ENCODE measurements at places on chromosomes 3 and 15. TPM values are rescaled to one million over a fixed set of nuclear protein-coding genes. Genes with fewer than 3 reads are reported as not detected.

GRCh38 chr3:160883373-160883772 is 127.3 kb downstream of the PPM1L start:
- DNase-seq: no peak

- DNase-seq: no peak
Observed at GRCh38 chr3:132616780-132617179, 19.7 kb downstream of the ACKR4 start.

DNA sequence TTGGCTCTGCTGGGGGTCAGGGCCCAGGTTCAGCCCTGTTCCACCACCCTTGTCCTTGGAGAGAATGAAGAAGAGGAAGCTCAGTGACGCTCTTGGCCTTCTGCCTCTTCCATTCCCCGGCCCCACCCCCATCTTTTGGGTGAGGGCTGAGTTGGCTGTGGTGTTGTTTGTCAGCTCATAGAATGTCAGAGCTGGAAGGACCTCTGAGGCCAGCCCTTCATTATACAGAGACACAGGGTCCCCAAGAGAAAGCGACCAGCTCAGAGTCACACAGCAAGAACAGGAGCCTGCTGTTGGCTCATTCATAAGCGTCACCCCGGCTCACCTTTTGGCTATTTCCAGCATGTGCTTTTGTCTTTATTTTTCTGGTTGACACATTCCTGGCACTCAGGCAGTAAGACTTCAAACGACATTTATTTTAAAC is 68.2 kb downstream of the AAGAB start:
- DNase-seq: no peak

The RPN1 gene
- 283 TPM for total RNA-seq

GRCh38 chr3:115503394-115503793 is 119.9 kb upstream of the GAP43 start:
- no peak for DNase-seq

The P2RY1 gene
- total RNA-seq: 1.4 TPM

GRCh38 chr3:31462050-31462569 is 70.6 kb upstream of the STT3B start:
- no peak for DNase-seq

DNA sequence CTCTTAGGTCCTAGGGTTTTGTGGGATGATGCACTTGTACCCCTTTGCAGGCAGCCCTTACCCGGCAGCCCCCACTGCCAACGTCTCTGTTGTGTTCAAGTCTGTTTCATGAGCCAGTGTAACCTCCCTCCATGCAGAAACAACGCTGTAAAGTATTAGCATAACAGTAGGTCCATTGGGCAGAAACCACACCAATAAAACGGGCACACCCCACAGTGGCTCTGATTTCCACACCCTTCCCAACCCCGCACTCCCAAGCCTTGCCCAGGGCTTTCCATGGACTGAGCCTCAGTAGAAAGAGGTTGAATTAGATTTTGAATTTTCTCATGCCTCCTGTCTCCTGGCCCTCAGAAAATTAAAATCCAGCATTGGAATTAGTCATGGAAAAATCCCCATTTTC is 124.5 kb downstream of the CACNA1D start:
- no peak for DNase-seq

DNA sequence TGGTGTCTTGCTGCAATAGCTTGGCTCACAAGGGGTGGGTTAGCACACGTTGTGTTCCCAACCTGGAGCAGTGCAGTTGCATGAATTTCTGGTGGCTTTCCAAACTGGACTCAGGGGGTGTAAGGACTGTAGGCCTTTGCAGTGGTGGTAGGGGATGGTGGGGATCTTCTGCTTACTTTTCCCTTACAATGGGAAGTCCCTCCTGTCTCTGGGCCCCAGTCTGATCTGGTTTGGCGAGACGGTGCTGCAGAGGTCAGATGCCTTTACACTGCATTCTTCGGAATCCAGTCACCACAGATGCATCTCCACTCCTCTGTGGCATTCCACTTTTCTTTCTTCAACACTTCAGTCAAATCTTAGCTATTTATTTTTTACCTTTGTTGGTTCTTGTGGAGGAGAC is 132.1 kb downstream of the DOCK3 start:
- peak; percentile 25 for DNase-seq

GRCh38 chr3:184691397-184692231 is 20.2 kb downstream of the MAGEF1 start:
- no peak for DNase-seq

- DNase-seq: peak; percentile 23
Observed at GRCh38 chr3:106176734-106177133, 307.9 kb upstream of the CBLB start.

GRCh38 chr15:31266712-31267111 is 59.9 kb upstream of the KLF13 start:
- DNase-seq: no peak

DNA sequence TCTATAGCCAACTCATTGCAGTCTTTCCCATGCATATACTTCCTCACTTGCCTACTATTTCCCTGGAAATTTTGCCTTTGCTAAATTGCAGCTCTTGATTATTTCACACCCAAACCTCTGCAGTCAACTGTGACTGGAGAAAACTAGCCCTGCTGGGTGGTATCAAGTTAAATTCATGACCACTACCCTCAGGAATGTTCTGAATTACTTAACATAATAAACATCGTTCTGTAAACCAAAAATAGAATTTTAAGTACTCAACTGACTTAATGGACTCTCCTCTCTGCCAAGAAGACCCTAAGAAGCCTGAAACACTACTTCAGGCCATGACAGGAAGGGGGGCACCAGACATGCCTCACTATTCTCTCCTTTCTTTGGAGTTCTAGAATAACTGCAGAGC is 1278.0 kb upstream of the GBE1 start:
- peak; percentile 59 for DNase-seq

GRCh38 chr3:129061888-129062834 is 1.6 kb downstream of the GP9 start:
- no peak for DNase-seq

DNA sequence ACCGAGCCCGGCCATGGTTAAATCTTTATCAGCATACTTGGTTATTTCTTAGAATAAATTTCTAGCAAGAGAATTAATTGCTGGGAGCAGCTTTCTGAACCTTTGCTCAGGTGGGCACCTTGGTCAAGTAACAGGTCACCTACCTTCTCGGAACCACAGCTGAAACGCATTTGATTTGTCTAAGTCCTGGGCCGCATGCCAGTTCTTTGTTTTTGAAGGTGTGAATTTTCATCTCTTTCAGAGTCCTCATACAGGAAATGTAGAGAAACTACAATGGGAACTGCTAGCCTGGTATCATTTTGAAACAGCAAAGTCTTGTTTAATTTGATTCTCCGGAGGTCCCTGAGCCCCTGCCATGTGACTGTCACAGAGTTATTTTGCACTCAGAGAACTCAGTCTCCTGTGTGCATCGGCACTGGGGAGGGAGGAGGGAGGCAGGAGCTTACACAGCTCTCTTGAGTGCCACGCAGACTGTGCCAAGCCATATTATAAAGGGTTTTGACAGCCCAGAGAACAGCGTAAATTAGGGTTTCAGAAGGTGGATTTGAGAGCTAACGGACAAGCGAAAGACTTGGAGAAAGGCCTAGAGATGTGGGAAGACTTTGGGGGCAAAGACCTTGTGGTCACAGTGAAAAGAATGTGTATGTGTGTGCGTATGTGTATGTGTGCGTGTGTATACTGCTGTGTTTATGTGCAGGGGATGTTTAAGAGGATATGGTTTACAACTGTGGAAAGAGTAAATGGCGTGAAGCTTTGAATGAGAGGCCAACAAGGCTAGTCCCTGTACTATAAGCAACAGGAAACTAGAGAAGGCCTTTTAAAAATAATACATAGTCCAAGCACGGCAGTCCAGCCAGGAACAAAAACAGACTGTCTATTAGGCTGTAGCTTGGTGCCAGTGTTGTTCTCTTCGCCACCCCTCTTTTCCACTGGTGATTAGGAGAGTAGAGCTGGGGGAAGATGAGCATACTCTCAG is 61.8 kb upstream of the ATP13A3 start:
- DNase-seq: peak; percentile 68

- DNase-seq: peak; percentile 77
Observed at GRCh38 chr3:147002721-147003120, 397.6 kb upstream of the PLSCR5 start.

- DNase-seq: no peak
Observed at GRCh38 chr3:141430316-141430715, 56.5 kb upstream of the RASA2 start.

GRCh38 chr3:26205475-26205874 is 415.6 kb downstream of the OXSM start:
- DNase-seq: no peak

DNA sequence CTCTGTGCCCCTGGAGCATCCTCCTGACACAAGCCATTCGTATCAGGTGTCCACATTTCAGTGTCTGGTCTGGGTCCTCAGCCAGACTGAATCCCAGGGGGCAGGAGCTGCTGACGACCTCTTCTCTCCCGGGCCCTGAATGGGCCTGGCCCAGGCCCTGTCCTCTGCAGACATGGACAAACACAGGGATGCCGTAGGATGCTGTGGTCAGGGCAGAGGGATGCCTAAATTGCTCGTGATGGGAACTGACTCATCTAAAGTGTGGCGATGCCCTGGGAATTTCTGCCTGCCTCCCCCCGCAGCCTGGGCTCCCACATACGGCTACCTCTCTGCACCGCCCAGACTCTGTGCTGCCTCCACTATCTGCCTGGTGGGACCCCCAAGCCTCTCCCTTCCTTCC is 58.5 kb upstream of the CTSH start:
- peak; percentile 75 for DNase-seq

DNA sequence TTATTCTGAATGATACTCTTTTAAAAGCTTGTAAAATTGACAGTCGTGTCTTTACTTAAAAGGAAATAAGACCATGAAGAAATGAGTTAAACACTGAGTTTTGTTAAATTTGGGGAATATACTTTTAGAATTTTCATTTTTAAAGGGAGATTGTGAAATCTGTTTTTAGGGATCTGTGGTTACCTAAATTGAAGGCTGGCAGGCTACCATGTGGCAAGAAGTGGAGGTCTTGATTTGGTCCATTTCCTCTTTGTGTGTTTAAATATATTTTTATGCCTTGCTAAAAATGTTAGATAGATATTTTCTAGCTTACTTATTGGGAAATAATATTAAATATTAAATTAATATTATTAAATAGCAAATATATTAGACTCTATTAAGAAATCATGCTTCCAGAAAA is 36.6 kb upstream of the SLC22A13 start:
- no peak for DNase-seq

- no peak for DNase-seq
Observed at GRCh38 chr3:185896636-185897035, 41.2 kb downstream of the TRA2B start.

DNA sequence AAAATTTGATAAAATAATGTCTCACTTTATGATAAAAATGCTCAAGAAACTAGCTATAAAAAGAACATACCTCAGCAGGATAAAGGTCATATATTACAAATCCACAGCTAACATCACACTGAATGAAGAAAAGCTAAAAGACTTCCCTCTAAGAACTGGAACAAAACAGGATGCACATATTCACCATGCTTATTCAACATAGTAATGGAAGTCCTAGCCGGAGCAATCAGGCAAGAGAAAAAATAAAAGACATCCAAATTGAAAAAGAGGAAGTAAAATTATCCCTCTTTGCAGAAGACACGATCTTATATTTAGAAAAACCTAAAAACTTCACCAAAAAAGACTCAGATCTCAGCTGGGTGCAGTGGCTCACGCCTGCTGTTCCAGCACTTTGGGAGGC is 34.0 kb downstream of the SENP7 start:
- DNase-seq: no peak

- DNase-seq: no peak
Observed at GRCh38 chr15:97706059-97706458, 254.4 kb upstream of the ARRDC4 start.

The BFSP2 gene
- total RNA-seq: not detected

- DNase-seq: no peak
Observed at GRCh38 chr3:149003653-149004305, 12.4 kb downstream of the GYG1 start.

The ALDH1A2 gene
- 1.7 TPM for total RNA-seq

The AHSG gene
- total RNA-seq: not detected

DNA sequence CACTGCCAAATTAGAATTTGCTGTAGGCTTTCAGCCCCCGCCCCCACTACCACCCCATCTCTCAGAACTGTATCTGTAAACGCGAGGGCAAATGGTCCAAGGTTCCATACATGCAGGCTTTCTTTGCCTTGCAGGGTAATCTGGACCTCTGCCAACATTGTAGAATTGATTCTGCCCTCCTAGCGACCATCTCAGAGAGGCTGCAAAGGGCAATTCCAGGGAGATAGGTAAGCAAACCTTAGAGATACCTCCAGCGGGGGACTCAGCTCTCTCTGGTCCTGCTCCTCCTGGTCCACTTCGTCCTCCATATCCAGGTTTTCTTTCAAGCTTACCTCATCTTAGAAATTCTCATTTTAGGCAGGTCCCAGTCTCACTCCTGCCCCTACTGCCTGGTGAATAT is 64.4 kb downstream of the SLMAP start:
- DNase-seq: no peak

GRCh38 chr3:57963811-57964346 is 44.3 kb upstream of the FLNB start:
- no peak for DNase-seq

DNA sequence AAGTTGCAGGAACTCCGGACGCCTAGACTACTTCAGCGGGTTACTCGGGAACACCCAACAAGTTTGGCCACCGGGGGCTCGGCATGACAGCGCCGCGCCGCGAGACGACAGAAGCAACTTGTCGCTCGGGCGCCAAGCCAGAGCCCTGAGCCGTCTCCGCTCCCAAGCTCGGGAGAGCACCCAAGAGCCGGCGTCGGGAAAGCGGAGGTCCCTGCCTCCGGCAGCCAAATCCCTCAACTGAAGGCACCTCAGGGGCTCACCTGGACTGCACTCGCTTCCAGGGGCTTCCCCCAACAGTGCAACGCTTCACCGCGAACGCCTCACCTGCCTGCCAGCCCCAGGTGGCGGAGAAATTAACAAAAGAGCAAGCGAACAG is 640 bp downstream of the MB21D2 start:
- DNase-seq: no peak

The CPNE9 gene
- total RNA-seq: 0.20 TPM

The TMCO5A gene
- not detected for total RNA-seq

GRCh38 chr3:25663347-25663868 is 1.3 kb downstream of the TOP2B start:
- peak; percentile 12 for DNase-seq

DNA sequence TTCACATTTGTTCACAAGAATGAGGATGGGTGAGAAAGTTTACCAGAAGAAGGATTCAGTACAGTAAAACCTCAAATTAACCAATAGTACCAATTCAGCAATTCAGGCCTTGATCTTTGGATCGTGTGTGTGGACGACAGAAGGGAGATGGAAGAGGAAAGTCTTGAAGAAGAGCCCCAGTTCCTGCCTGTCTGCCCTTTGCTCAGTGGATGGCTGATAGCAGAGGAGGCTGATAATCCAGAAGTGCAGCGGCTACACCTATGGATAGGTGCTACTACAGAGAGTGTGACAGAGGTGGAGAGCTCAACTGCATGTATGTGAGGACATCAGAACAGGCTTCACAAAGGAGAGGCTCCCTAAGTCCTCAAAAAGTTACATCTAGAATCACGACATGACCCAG is 29.2 kb upstream of the PLXND1 start:
- DNase-seq: no peak
